Stimulated activated CD4-positive, alpha-beta T cell treated with anti-CD3 and anti-CD28 coated beads, Interleukin-2, amount 100 ng/mL, for 4 hours (primary cell): ENCODE measurements at places on chromosomes 16 and 17.

DNA sequence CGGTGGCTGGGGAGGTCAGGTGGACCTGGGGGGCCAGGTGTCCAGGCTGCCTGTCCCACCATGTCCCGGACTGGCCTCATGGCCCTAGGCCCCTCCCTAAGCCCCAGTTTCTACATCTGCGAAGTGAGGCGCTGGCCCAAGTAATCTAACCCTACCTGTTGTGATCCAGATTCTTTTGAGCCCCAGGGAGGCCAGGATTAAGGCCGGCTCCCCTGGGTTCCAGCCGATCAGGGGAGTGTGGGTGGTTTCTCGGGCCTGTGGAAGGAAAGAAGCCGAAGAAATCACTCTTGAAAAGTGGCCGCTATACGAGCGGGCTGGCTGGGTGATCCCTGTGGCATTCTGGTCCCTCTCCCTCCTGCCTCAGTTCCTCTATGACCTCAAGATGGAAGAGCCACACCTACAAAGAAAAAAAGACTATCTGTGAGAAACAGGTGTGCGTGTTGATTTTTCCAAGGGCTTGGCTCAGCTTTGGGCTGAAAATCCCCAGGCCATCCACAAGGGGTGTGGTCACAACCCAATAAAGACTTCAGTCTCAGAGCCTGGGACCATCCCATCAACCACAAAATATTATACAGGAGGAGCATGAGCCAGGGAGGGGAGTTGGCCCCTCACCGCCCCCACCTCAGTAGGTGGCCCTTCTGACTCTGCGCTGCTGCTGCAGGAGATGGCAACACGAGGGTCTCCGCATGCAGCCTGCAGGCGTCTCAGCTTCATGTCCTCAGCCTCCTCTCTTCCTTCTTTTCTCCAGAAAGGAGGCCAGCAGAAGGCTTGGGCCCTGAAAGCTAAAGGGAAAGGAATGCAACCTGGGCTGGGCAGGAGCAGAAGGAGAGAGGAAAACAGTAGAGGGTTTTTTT lies 20.3 kb downstream of the GPR142 start:
- DNase-seq: no peak

GRCh38 chr17:78826836-78827509 lies 13.6 kb downstream of the USP36 start:
- DNase-seq: no peak

GRCh38 chr17:19677736-19678379 lies 29.3 kb downstream of the ALDH3A2 start:
- no peak for DNase-seq

GRCh38 chr16:9053006-9053601 lies 38.3 kb upstream of the HAPSTR1 start:
- DNase-seq: no peak

DNA sequence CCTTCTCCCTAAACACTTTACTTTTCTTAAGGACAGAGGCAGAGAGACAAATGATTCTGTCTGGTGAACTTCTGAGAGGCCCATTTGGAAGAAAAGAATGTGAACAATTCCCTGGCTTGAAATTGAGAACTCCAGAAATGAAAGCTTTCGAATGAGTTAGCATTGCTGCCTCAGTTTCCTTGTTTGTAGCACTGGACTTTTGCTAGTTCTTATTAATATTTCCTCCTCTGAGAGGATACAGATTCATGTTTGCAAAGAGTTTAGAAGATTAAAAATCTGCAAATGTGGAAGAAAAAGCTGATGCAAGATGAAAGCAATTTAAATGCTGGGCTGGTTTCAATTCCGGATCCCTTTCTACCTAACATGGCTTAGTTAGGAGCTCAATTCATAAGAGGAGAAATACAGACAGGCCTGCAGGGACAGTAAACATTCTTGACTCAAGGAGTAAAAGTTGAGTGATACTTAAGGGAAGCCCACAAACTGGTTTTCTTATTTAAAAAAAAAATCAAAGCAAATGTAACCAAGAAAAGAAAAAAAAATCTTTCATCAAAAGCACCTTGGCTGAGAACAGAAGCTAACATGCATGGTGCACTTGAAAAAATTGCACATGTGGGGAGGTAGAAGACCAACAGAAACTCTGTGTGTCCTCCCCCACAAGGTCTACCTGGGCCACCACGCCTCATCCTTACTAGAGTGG lies 27.1 kb downstream of the HNF1B start:
- DNase-seq: no peak

GRCh38 chr17:82458885-82459424 lies 414 bp downstream of the NARF start:
- no peak for DNase-seq

DNA sequence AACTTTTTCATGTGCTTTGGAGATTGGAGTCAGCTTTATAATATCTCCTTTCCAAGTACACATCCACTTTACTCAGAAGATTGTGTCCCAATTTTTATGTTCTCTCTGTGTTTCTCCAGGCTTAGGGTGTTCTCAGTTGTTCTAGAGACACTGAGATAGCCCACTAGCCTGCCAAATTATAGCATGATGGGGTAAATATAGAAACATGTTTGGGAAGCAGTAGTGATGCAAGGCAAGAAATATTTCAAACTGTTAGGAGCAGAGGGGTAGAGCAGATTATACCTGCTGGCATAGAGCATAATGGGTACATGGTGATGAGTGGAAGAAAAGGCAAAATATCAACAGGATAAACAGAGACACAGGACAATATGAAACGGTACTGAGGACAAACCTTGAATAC lies 12.4 kb downstream of the SLFN11 start:
- DNase-seq: no peak

GRCh38 chr17:56804454-56804853 lies 29.3 kb downstream of the C17orf67 start:
- DNase-seq: no peak

DNA sequence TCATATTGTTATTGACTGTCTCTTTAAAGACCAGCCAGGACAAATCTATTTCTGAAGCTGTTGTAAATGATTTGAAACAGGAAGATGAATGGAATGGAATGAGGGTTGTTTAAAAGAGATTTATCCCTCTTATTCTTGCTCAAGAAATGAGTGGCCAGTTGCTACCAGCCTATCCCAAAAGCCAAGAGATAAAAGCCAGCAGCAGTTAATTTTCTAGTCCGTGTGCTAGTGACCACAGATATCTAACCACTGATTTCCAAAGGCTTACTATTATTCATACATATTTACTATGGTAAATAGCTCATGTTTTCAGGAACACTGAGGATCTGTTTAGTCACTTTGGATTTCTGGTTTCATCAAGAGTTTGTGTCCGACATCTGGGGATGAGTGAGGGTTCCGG lies 105.7 kb downstream of the CDH13 start:
- no peak for DNase-seq

DNA sequence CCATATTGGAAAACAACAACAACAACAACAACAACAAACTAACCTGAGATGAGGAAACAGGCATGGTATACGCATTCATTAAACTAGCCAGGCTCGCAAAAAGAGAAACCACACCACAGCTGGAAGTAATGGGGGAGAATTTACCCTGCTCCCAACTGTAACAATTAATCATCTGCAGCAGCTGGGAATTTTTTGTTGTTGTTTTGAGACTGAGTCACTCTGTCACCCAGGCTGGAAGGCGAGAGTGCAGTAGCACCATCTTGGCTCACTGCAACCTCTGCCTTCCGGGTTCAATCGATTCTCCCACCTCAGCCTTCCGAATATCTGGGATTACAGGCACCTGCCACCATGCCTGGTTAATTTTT lies 16.3 kb downstream of the PRPSAP1 start:
- no peak for DNase-seq

DNA sequence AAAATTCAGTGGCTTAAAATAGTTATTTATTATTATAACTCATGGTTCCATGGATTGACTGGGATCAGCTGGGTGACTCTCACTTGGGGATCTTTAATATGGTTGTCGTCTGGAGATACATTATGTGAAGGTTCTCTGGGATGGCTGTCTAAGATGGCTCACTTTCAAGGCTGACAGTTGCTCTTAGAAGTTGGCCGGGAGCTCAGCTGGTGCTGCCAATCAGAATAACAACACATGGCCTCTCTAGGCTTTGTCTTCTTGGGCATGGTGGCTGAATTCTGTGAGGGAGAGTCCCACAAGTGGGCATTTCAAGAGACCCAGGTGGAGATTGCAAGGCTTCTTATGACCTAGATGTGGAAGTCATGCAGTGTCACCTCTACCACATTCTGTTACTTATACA lies 269.7 kb downstream of the CA10 start:
- no peak for DNase-seq

DNA sequence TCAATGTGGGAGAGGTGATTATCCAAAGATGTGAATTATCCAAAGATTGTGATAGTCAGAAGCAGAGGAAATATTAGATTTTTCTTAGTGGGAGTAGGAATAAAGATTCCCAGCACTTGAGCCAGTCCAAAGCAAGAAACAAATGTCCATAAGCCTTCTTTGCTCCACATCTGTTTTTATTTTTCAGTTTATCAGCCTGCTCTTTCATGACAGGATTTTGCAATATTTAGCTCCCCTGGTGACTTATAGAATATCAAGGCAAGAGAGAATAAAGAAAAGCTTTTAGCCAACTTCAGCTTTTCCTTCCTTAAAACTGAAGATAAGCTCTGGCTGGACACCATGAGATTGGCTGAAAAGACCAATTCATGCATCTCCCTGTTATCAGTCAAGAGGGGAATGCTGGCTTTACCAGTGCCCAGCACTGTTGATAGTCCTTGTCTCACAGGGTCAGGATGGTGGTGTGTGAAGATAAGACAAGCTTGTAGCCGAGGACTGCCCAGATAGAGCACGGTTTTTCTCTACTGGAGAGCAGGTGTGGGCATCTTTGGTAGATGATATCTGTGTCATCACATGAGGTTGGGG lies 706.5 kb downstream of the KCNJ2 start:
- DNase-seq: no peak

GRCh38 chr16:59090541-59090940 lies 356.4 kb upstream of the GOT2 start:
- DNase-seq: no peak

- DNase-seq: no peak
These were observed 65.8 kb upstream of the CHMP6 start for GRCh38 chr17:80925688-80926335.
